ENCODE measurements at places on chromosomes 7 and 10.

- DNase-seq: no peak
These were observed 170.8 kb upstream of the HABP2 start for GRCh38 chr10:113381981-113382509.

DNA sequence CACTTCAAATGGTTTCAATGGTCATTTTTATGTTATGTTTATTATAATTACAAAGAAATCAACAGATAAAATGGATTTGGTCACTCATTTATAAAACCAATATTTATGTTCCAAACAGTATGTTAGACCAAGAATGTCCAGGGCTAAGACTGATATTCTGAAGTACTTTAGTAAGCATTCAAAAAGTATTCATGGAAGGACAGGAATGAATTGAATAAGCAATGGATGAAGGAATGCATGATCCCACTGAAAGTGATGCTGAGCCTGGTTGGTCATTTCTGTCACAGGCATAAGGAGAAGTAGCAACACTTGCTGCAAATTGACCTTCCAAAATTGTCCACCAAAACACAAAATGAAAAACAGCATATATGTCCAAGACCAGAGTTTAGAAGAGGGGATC lies 189.0 kb upstream of the CELF2 start:
- no peak for DNase-seq

- DNase-seq: no peak
These were observed 74.8 kb downstream of the PROSER2 start for GRCh38 chr10:11898033-11898371.

- no peak for DNase-seq
These were observed 5.8 kb downstream of the GSDME start for GRCh38 chr7:24751484-24751883.
